ENCODE measurements at places on chromosomes 4 and X.

DNA sequence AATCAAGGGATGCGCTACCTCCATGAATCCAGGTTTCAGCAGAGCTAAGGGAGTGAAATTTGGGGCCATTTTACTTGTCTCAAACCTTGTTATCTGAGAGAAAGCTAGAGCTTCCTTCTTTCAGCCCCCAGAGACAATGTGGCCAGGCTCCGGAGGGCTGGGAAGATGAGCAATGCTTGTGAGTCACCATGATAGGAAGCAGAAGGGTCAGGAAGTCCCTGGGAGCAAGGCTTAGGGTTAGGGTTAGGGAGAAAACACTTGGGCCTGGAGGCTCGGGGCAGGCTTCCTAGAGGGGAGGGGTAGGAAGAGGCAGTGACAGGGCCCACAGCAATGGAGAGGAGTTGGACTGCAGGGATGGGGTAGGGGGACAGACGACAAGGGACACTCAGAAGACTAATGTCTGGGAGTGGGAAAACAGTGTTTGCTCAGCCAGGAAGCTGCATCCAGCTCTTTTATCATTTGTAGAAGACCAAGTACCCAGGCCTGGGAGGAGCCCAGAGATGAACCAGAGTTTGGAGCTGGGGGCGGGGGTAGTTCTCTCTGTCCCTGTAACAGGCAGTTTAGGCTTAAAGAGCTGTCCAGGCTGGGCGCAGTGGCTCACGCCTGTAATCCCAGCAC lies 16.4 kb upstream of the PORCN start:
- peak; percentile 22 for DNase-seq

- no peak for DNase-seq
These were observed 30.6 kb downstream of the ANXA5 start for GRCh38 chr4:121666091-121666679.

DNA sequence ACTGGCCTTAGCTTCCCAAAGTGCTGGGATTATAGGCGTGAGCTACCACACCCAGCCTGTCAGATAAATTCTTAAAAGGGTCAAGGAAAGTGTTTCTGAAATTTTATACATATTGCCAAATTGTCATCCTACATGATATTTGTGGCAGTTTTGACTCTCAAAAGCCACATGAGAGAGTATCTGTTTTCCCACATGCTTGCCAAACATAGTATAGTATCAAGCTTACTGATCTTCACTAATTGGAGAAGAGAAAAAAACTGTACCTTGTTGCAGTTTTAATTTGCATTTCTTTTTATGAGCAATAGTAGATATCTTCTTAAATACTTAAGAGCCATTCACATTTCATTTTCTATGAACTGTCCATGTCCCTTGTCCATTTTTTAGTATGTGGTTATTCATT lies 83.6 kb downstream of the TET2 start:
- DNase-seq = no peak

DNA sequence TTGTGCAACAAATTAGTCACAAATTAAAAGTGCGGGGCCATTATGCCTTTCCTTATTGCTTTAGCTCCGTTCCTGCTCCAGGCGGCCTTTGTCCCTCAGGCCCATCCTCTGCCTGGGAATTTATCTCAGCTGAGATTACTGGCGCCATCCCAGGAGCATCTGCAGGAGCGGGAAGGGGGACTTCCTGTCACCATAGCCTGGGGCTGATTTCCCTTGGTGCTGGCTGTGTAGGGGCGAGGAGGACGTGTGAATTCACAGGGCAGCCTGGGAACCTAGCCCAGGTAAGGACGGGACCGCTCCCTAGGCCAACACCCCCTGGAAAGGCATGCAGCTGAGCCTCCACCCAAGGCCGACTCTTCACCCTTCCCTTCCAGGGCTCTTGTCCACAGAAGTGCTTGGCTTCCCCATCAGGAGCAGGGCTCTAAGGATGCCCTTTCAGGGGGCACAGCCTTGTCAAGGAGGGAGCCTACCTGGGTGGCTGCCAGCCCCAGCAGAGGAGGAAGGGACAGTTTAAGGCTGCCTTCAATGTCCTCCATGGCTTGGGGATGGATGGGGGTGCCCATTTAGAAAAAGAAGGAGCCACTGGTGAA lies 72.6 kb upstream of the NKX1-1 start:
- DNase-seq = no peak

- DNase-seq = no peak
These were observed 10.3 kb upstream of the CENPU start for GRCh38 chr4:184744236-184744635.

DNA sequence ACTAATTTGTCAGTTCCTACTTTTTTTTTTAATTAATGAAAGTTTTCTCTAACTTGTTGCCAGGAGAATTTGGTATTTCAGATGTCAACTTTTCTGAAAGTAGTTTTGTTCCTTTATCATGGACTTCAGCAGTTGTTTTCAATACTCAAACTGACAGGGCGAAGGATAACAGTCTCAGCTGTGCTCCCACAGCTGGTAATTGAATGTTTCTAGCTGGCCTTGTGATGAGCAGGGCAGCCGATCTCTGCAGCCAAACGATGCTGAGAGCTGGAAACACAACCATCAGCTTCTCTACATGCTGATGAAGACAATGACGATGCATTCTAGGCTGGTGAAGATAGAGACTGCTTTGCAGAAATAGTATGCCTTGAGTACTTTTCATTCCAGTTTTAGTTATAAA lies 130.0 kb upstream of the MAP9 start:
- DNase-seq = no peak

DNA sequence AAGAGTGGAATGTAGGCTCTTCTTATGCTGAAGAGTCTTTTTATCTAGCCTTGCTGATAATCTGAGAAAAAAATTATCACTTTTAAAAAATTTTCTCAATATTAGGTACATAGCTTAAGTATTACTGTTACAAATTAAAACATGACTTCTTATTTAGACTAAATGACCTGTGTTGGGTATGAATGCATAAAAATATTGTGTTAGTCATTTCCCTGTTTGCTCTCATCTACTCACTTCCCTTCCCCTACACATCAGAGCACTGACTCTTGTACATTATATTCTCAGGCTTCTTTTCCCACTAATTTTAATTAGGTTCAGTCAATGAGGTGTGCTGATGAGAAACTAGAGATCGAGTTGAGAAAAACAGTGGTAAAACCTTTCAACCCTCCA lies 881.0 kb downstream of the PCDH18 start:
- DNase-seq = no peak

DNA sequence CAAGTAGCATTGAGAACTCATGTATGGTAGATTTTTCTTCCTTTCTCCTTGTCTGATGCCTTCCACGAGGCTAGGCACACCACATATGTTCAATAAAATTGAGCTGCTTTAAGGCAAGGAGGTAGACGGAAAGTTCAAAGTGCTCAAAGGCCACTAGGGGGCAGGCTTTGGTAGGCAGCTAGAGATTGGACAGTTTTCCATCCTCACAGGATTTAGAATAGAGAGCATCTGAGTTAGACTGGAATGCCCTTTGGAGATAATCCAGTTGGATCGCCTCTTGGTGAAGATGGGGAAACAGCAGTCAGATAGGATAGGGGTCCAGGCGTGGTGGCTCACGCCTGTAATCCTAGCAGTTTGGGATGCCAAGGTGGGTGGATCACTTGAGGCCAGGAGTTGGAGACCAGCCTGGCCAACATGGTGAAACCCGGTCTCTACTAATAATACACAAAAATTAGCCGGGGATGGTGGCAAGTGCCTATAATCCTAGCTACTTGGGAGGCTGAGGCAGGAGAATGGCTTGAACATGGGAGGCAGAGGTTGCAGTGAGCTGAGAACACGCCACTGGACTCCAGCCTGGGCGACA lies 30.4 kb downstream of the ELF4 start:
- peak; percentile 26 for DNase-seq

DNA sequence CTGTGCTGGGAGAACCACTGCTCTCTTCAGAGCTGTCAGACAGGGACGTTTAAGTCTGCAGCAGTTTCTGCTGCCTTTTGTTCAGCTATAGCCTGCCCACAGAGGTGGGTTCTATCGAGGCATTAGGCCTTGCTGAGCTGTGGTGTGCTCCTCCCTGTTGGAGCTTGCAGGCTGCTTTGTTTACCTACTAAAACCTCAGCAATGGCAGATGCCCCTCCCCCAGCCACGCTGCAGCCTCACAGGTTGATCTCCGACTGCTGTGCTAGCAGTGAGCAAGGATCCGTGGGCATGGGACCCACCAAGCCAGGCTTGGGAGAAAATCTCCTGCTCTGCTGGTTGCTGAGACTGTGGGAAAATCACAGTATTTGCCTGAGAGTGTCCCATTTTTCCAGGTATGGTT lies 133.8 kb upstream of the UBQLN2 start:
- DNase-seq = no peak

GRCh38 chr4:38958453-38959190 lies 73.6 kb downstream of the TMEM156 start:
- no peak for DNase-seq
